M059J (cell line): ENCODE measurements at places on chromosomes 4 and X.

GRCh38 chrX:123860983-123861382 is 1.1 kb downstream of the XIAP start:
- peak; percentile 40 for DNase-seq

- peak; percentile 69 for DNase-seq
These were observed 333.3 kb downstream of the BCOR start for GRCh38 chrX:39764441-39764914.

GRCh38 chrX:50920132-50920531 is 9.6 kb downstream of the BMP15 start:
- peak; percentile 15 for DNase-seq

- no peak for DNase-seq
These were observed 25.5 kb upstream of the EXOC1L start for GRCh38 chr4:55794053-55794452.

- DNase-seq: no peak
These were observed 139.2 kb downstream of the SHOX start for GRCh38 chrX:769796-770195.

- peak; percentile 25 for DNase-seq
These were observed 52.1 kb downstream of the LEF1 start for GRCh38 chr4:108116423-108117168.

DNA sequence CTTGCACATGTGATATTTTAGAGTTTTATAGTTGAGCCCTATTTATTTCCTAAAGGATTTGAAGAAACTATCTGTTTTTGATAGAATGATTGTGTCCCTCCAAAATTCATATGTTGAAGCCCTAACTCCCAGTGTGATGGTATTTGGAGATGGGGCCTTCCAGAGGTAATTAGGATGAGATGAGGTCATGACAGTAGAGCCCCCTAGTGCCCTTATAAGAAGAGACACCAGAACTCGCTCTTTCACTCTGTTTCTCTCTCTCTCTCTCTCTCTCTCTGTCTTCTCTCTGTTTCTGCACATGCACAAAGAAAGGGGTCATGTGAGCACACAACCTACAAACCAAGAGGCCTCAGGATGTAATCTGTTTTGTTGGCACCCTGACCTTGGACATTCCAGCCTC is 921.9 kb upstream of the DIAPH2 start:
- no peak for DNase-seq

- no peak for DNase-seq
These were observed 55.1 kb upstream of the NAP1L5 start for GRCh38 chr4:88752754-88753153.

- peak; percentile 61 for DNase-seq
These were observed 15.7 kb downstream of the OFD1 start for GRCh38 chrX:13750204-13750603.

GRCh38 chr4:145656156-145656555 is 23.8 kb upstream of the C4orf51 start:
- DNase-seq: no peak

DNA sequence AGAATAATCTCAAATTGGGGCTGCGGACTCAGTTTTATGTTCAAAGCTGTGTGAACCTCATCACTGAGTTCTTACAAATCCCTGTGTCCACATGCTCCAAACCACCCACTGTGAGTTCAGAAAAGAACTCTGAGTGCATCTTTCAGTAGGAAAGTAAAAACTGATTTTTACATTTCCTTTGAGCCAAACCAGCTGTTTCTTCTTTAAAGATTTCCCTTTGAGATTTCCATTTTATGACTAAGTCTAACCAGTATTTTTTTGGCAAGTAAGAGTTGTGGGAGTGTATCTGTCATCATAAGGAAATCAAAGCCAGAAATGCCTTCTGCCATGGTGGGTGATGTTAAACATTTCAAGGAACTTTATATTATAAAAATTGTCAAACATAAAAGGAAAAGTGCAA is 100.0 kb downstream of the TET2 start:
- peak; percentile 19 for DNase-seq

DNA sequence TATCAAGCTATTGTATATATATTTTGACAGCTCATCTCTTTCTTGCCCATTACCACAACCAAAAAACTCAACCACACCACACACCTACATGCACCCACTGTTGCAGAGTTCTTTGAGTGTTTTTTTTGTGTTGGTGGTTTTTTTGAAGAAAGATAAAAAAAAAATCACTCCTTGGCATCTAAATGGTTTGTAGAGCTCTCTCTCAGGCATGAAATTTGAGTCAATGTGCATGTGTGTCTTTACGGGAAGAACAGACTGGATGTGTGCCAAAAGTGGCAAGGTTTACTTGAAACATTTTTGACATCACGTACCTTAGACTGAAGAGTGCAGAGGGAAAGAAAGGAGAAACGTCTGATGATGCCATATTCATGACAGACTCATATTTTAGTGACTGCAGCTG is 154.2 kb downstream of the FHIP1A start:
- DNase-seq: peak; percentile 72

DNA sequence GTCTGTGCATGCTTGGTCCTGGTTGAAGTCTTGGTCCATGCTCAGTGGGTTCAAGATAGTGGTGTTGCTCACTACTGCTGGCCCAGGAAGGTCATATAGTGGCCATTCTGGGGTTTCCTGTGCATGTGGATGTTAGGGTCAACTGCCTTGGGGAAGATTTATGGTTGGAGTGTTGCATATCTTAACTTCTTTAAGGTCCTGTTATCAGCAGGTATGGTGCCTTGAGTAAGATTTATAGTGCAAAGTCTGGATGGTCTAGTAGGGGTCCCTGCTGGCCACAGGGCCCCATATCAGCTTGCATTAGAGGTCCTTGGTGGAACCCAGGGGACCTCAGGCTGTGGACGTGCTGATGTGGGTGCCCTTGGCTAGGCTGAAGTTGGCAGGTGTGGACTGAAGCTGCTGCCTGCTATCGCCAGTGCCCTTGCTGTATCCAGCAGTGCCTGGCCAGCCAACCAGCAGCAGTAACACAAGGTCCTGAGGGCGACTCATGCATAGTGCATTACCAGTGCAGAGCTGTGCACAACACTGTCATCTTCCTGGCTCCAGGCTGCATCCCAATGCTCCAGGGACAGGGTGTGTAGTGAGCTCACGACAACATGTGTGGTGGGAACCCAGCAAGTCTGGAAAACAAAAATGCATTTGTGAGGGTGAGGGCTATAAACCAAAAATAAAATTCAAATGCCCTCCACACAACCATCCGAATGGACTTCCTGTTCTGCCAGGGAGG is 61.0 kb downstream of the BEX3 start:
- DNase-seq: no peak

DNA sequence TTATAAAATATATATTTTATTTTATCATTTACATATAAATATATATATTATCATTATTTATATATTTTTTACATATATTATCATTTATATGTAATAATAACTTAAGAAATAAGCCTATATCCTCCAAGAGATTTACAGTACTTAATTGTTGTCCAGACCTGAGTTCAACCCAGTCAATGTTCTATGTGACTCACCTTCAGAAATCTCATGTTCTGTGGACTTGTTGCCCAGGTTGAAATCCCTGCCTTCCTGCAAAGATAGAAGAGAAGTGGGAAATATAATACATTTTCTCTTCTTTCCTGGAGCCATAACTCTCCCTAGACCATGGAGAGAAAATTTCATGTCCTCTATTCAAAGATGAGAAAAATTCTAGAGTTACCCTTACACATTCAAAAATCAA is 247.3 kb downstream of the PARM1 start:
- DNase-seq: peak; percentile 16

DNA sequence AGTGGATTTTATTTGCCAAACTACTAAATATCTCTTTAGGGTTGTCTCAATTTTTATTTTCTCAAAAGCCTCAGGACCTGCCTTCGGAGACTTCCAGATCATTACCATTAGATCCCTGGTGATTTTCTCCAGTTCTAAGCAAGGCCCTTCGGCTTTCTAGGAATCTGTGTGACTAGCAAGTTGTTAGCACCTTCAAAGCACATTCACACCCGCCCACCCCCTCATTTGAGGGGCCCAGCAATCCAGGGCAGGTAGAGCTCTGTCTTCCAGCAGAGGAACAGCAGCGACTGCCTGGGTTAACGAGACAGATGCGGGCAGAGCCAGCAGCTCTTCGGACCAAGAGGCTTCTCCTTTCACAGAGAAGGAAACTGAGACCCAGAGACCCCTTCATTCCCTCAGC is 2.0 kb downstream of the WDR1 start:
- no peak for DNase-seq

- DNase-seq: no peak
These were observed 327.3 kb upstream of the ATOH1 start for GRCh38 chr4:93501244-93501643.

- no peak for DNase-seq
These were observed 191.2 kb upstream of the ATP6AP2 start for GRCh38 chrX:40389555-40389954.

GRCh38 chr4:106450249-106450648 is 81.7 kb upstream of the GIMD1 start:
- no peak for DNase-seq

- DNase-seq: no peak
These were observed 62.6 kb downstream of the C4orf46 start for GRCh38 chr4:158609116-158609515.

DNA sequence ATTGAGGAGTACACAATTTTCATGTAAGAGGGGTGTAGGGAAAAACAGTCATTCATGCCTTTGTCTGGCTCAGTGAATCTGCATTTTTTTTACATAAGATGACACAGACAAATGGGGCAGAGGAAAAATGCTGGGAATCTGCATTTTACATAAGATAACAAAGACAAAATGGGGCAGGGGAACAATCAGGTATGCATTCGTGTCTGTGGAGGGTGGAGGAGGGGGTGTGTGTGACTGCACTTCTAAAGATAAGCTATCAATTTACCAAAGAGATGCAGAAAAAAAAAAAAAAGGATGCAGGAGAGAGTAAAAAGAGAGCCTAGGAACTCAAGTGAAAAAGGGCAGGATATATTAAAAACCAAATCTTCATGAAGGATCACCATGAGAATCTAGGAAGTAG is 637.4 kb downstream of the ZNF674 start:
- no peak for DNase-seq

- peak; percentile 37 for DNase-seq
These were observed 141.4 kb downstream of the PPP3CA start for GRCh38 chr4:101205916-101206315.

GRCh38 chr4:119549639-119550038 is 79.0 kb downstream of the PDE5A start:
- no peak for DNase-seq

- DNase-seq: no peak
These were observed 979.3 kb downstream of the GLUD2 start for GRCh38 chrX:122026665-122027064.

GRCh38 chr4:94442251-94442650 is 9.5 kb upstream of the PDLIM5 start:
- no peak for DNase-seq

GRCh38 chrX:56226980-56227379 is 5.2 kb upstream of the KLF8 start:
- no peak for DNase-seq

DNA sequence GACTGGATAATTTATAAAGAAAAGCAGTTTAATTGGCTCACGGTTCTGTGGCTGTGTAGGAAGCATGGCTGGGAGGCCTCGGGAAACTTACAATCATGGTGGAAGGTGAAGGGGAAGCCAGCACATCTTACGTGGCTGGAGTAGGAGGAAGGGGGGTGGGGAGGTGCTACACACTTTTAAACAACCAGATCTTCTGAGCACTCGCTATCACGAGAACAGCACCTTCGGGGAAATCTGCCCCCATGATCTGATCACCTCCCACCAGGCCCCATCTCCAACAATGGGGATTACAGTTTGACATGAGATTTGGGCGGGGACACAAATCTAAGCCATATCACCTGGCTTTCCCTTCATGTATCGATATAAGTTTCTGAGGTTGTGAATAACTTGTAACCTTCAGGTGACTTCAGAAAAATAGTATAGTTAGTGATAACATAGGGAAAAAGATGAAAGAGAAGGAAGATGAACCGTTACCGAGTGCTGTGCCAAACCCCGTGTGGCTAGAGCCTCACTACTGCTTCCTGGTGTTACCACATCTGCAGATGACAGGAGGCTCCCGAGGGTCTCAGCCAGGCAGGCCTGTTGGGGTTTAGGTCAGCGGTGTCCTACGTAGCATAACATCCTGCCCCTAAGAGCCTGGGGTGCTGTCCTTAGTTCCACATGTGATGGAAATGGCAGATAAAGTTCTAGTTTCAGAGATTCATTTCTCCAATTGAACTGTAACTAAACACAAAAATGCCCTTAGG is 103.5 kb downstream of the TNIP2 start:
- peak; percentile 5 for DNase-seq

- no peak for DNase-seq
These were observed 8.8 kb downstream of the C4orf50 start for GRCh38 chr4:6009452-6009851.

GRCh38 chrX:101357166-101357795 is 8.7 kb upstream of the TIMM8A start:
- peak; percentile 28 for DNase-seq

GRCh38 chr4:32661229-32661628 is 1941.1 kb downstream of the PCDH7 start:
- DNase-seq: no peak

DNA sequence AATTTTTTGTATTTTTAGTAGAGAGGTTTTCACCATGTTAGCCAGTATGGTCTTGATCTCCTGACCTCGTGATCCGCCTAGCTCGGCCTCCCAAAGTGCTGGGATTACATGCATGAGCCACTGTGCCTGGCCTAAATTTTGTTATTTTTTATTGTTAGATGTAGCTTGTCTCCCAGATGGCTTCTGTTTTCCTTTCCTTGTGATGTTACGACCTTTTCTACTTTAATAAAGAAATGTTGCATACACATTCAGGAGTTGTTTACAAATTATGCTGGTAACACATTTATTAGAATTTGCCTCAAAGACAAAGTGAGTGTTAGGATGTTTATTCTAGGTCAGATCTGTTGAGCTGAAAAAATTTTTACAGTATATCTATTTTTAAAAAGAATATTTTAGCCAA is 18.4 kb downstream of the PDLIM5 start:
- DNase-seq: no peak

GRCh38 chrX:49059681-49060085 is 884 bp downstream of the CCDC120 start:
- DNase-seq: no peak

DNA sequence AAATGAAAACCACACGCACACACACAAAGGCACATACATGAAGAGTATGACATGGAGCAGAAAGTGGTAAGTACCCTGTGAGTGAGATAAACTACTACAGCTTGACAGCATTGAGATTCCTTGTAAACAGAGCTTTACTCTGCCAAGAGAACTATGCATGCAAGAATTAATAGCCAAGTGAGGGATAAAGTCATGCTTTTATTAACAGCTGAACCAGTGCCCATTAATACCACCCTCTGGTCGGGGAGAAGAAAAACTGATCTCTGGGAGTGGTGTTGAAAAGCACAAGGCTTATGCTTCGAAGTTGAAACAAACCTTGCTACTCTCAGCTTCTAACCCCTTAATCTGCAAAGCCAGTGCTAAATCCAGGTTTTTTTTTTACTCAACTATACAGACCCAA is 95.9 kb upstream of the C1QTNF7 start:
- no peak for DNase-seq

GRCh38 chr4:158192439-158193158 is 17.7 kb upstream of the TMEM144 start:
- DNase-seq: no peak

- DNase-seq: peak; percentile 83
These were observed 632 bp downstream of the PLP2 start for GRCh38 chrX:49172280-49172780.
